ENCODE measurements at places on chromosomes 3 and 15. TPM values are rescaled to one million over a fixed set of nuclear protein-coding genes. Genes with fewer than 3 reads are reported as not detected.

C3orf49 gene
- not detected for total RNA-seq

GOLGA8K gene
- total RNA-seq = not detected

GRCh38 chr15:25652704-25653103, 210.4 kb downstream of the ATP10A start:
- DNase-seq = no peak

XRN1 gene
- 17.0 TPM for total RNA-seq

DNA sequence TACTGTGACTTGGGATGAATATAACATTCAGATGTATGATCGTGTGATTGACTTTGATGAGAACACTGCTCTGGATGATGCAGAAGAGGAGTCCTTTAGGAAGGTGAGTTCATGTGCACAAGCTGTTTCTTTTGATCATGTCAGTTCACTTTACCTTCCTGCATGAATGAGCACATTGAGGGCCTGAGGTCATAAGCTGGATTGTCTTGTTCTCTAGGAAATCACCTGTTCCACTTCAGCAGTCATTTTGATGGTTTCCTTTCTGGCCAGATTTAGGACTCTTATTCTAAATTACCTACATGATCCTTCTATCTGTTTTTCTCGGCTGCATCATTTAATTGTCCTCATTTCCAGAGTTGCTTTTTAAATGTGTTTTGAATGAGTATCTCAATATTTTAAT, 4.1 kb downstream of the RCN2 start:
- DNase-seq = no peak

- DNase-seq = no peak
Observed at GRCh38 chr3:169628567-169628966, 34.9 kb downstream of the MECOM start.

GOLGA8H gene
- 1.2 TPM for total RNA-seq

VGLL3 gene
- 7.3 TPM for total RNA-seq

- no peak for DNase-seq
Observed at GRCh38 chr15:75850708-75851107, 7.5 kb downstream of the UBE2Q2 start.

- DNase-seq = peak; percentile 81
Observed at GRCh38 chr3:9915254-9916141, 1.4 kb upstream of the IL17RC start.

EAF1 gene
- 29.5 TPM for total RNA-seq

- no peak for DNase-seq
Observed at GRCh38 chr15:26662283-26662682, 110.6 kb downstream of the GABRB3 start.

GRCh38 chr3:59766200-59766872, 716.5 kb upstream of the CFAP20DC start:
- DNase-seq = no peak

ITGA11 gene
- 0.03 TPM for total RNA-seq

GRCh38 chr3:176961916-176962315, 235.4 kb downstream of the TBL1XR1 start:
- peak; percentile 12 for DNase-seq

AHSG gene
- not detected for total RNA-seq

- peak; percentile 2 for DNase-seq
Observed at GRCh38 chr15:23797747-23798446, 110.8 kb upstream of the NDN start.

DNA sequence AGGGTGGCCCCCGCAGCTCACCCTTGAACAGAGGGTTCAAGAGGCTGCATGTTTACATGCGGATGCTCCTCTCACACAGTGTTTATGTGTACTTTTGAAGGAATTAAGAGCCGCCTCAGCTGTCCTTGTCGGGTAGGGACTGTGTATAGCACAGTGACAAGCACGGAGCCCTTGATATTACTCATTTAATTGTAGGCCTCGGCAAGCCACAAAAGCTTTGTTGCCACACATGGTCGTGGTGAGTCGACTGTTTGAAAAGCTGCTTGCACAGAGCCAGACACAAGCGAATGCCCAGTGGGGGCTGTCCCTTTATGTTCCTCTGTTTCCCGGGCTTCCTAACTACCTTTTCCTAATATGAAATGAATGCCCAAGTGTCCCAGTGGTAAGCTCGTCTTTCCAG, 4.5 kb downstream of the ESYT3 start:
- DNase-seq = no peak

VIPR1 gene
- total RNA-seq = 13.9 TPM

AADACL2 gene
- not detected for total RNA-seq

- no peak for DNase-seq
Observed at GRCh38 chr15:92845126-92845508, 55.0 kb upstream of the CHD2 start.

FMN1 gene
- total RNA-seq = 2.1 TPM

GRCh38 chr3:69212411-69213160, 90.2 kb upstream of the LMOD3 start:
- no peak for DNase-seq

NPHP3 gene
- total RNA-seq = 12.0 TPM

DNA sequence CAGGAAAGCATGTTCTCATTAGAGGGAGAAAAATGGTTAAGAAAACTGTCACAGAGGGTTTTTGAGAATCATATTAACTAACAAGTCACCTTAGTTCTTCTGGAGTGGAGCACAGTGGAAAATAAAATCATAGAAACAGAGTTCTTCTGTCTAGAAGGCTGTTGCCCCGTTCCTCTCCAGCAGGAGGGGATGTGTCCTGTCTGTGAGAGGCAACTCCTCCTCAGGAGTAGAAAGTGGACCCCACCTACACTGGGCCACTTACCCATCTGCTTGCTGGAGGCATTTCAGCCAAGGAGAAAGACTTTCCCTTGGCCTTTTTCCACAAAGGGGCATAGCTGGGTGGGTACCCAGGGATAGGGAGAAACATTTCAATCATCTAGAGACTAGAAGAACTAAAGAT, 106.6 kb downstream of the SSR3 start:
- DNase-seq = peak; percentile 81

SPINK8 gene
- not detected for total RNA-seq

PRR20G gene
- not detected for total RNA-seq

CELSR3 gene
- 33.3 TPM for total RNA-seq

MTFMT gene
- 25.3 TPM for total RNA-seq

- no peak for DNase-seq
Observed at GRCh38 chr15:62497356-62497755, 332.3 kb upstream of the C2CD4B start.

DNA sequence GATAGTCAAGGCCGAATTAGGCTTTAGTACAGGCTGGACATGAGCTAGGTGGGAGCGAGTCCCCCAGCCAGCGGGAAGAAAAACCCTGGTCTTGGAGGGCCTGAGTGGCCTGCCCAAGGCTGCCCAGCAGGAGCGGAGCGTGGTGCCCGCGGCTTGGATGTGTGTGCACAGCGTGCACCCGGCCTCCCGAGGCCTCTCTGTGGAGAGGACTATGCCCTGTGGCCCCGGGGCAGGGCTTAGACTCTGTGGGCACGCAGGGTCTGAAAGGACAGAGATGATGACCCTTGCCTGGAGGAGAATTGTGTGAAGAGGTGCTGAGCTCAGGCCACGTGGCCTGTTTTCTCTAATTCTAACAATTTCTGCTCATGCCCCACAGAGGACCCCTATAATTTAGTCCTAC, 124.6 kb upstream of the IQSEC1 start:
- no peak for DNase-seq

PRSS50 gene
- total RNA-seq = 1.4 TPM

DNA sequence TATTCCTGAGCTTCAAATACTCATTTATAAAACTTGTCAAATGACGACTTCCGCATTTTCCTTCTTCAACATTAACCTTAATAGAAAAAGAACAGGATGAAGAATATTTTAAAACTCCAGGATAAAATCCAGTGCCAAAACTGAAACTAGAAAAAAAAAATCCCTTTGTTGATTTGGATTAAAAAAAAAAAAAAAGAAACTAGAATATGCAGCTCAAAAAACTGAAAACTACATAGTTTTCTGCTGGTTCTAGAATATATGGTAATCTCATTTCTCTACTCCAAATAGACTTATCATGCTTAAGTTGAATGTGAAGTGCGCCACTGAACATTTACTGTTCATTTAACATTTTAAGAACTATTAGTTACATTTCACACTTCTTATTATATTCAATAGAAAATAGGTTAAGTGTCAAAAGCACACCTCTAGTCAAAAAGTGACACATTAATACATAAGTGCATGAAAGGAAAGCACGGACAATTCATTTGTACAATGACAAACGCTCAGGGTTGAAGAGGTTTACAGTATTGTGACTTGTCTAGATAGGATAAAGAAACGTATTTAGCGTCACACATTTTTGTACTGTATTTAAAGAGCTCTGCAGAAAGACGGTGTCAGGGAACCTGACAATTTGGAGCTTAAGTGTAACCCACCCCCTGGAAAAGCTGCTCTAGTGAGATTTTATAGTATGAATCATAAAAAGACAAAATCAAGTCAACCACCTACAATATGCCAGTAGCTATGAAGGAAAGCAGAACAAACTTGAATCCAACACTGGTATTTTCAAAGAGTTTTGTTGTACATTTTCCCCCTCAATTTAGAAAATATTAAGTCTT, 5.8 kb downstream of the TRA2B start:
- DNase-seq = no peak

DNA sequence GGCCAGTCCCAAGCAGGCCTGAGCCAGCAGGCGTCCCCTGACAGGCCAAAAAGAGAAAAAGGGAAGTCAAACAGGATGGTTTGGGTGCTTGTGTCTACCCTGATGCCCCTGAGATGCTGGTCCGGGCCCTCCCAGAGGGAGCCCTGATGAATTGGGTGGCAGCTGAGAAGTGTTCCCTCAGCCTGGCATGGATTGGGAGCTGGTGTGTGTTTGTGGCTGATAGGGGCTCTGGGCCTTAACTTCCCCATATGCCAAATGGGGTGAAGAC, 1.4 kb downstream of the FBLN2 start:
- no peak for DNase-seq

SKOR1 gene
- total RNA-seq = 0.17 TPM

- DNase-seq = no peak
Observed at GRCh38 chr15:68593341-68593740, 14.5 kb downstream of the CORO2B start.

DNA sequence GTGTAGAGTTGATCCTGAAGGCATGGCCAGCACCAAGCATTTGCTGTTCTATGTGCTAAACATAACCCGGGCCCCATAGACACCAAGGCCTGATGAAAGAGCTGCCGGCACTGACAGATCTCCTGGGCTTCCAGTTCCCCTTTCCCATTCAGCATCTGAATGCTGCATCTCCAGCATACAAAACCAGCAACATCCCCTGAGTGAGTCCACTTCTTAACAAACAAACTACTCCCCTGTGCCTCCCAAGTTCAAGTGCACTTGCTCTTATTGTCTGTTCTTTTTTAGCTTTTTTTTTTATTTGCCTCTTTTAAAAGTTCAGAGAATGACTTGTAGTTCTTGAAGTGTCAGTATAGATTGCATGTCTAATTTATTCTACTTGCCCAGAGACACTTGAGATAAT, 156.0 kb downstream of the EDEM1 start:
- DNase-seq = no peak

DNA sequence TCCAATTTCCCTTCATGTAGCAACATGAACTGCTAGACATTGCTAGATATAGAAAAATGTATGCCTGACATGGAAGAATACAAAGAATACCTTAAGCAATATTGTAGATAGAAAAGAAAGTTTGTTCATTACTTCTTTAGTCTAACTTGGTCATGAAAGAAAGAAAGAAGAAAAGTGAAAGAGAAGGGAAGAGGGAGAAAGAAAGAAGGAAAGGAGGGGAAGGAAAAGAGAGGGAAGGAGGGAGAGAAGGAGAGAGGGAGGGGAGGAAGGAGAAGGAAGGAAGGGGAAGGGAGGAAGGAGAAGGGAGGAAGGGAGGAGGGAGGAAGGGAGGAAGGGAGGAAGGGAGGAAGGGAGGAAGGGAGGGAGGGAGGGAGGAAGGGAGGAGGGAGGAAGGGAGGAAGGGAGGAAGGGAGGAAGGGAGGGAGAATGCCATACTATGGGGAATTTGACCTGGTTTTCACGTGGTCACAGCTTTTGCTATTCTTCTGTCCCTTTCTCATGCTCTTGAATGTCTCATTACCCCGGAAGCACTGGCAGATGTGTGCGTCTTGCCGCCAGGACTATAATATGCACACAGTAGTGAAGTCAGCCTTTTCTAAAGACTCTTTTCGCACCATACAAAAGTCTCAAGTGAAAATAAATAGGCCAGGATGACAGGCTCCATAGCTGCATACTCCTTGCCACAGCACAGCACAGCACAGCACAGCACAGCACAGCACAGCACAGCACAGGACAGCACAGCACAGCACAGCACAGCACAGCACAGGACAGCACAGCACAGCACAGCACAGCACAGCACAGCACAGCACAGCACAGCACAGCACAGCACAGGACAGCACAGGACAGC, 78.2 kb downstream of the CHAC1 start:
- DNase-seq = no peak

DNA sequence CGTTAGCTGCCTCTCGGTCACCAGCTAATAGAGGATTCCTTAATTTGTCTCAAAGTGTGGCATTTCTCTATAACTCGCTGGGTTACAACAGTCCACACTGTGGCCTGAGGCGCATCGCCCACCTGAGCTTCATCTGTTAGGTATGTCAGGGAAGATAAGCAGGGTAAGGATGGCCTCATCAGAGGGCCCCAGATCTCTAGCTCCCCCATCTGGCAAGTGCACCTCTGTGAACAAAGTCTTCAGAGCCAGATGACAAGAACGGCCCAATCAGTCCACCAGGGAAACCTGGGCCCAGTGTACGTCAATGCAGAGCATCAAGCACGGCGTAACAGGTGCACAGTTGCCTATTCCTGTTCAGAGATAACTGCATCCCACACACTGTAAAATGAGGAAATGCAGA, 23.2 kb downstream of the FRG2C start:
- peak; percentile 52 for DNase-seq

EXD1 gene
- total RNA-seq = not detected

- no peak for DNase-seq
Observed at GRCh38 chr3:49656541-49657112, 17.5 kb upstream of the APEH start.

NCEH1 gene
- 4.9 TPM for total RNA-seq

DNA sequence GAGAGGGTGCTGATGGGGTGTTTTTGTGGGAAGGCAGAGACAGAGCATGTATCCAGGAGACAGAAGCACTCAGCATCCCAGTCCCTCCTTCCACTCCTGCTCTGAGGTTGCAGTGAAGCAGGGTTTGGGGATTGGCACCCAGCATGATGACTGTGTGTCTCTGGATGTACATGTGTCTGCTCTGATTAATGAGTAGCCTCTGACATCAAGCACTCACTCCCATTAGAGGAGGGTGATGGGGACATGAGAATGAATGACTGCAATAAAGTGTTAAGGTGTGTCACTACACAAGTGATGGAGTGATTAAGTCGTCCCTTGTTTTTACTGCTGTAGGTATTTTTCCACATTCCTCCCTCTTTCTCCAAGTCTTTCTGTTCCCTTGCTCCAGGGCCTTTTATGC, 9.6 kb upstream of the MYZAP start:
- DNase-seq = no peak

GRCh38 chr15:70320482-70320881, 222.8 kb upstream of the TLE3 start:
- DNase-seq = no peak

GRCh38 chr3:4520033-4520816, 27.1 kb downstream of the ITPR1 start:
- DNase-seq = no peak

DNA sequence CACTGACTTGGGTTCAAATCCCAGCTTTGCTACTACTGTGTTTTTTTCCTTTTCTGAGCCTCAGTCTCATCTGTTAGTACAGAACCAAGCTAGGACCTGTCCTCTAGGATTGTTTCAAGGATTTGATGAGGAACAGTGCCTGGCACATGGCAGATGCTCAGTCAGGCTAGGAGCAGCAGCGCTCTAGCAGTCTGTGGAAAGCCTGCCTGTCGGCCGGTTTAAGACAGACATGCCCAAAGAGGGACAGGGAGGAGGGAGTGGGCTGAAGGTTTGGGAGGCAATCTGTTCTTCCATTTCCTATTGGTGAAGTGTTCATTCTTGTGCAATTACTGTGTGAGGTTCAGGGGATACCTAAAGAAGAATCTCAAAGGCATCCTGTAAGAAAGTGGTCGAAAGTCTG, 35.1 kb upstream of the RGMA start:
- no peak for DNase-seq

GNAT1 gene
- total RNA-seq = not detected

Data from GM23338 (cell line).